ENCODE measurements at places on chromosomes 2 and 18. TPM values are rescaled to one million over a fixed set of nuclear protein-coding genes. Genes with fewer than 3 reads are reported as not detected.

GRCh38 chr2:136173126-136173525 is 55.2 kb upstream of the CXCR4 start:
- no peak for DNase-seq

DNA sequence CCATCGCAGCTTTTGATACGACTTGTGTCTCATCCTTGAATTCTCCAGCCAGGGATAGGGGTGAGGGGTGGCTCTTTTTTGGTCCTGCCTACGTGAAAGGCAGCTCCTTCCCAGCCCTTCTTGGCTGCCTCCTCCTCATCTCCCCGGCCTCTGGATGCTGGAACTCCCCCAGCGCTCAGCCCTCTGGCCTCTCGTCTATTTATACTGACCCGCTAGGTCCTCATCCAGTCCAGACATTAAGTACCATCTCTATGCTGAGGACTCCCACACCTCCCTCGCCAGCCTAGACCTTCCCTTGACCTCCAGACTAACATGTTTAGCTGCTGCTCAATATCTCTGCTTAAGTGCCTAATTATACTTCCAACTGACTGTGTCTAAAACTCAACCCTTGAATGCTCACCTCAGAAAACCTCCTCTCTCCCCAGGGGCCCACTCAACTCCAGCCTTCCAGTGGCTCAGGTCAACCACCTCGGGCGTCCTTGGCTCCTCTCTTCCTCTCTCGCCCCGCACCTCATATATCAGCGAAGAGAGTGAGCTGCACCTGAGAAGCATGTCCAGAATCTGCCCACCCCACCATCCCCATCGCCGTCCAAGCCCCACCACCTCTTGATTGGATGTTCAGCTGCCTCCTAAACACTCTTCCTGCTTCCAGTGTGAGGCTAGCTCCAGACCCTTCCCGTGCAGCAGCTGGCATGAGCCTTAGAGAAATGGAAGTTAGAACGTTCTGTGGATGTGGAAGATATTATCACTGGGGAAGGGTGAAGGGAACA is 34.8 kb downstream of the TOGARAM2 start:
- peak; percentile 84 for DNase-seq

DNA sequence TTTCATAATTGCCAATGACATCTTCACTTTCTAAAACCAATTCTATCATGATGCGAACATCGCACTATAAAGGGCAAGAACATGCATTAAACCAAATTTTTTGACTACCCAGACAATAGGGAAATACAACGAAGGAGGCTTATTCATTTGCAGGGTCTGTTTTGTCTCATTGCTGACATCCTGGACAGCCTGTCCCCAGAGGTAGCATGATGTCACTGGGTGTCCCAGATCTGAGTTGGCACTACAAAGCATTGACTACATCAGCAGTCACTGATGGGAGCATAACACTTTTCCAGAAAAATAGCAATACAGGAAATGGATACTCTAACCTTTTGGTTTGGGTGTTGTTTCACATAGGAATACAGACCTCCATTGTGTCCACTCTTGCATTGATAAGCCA is 180.3 kb downstream of the TMEM182 start:
- DNase-seq = no peak

GRCh38 chr2:113672326-113672932 is 45.4 kb downstream of the RABL2A start:
- DNase-seq = no peak

ALLC gene
- not detected for total RNA-seq

- no peak for DNase-seq
These were observed 135.5 kb downstream of the MYO3B start for GRCh38 chr2:170313347-170313991.

CABLES1 gene
- 1.5 TPM for total RNA-seq

All from psoas muscle (tissue), 8 donors.